ENCODE measurements at places on chromosomes 13 and 19. TPM values are rescaled to one million over a fixed set of nuclear protein-coding genes. Genes with fewer than 3 reads are reported as not detected.

GRCh38 chr19:52520013-52520412 is 7.5 kb upstream of the ZNF808 start:
- DNase-seq, result no peak

DNA sequence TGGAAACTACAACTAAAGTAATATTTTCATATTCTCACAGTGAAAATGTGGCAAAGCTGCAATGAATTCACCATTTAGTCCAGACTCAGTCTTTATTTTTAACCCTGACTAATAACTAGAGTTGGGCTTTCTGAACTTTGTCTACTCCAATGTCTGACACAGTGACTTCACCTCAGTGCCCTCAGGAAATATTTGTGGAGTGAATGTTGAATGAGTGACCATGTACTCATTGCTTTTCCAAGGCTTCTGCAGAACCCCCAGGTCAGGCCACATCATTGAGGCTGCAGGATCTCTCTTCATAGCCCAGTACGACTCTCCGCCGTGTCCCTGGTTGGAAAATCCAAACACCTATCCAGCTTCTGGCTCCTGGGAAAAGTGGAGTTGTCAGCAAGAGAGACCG is 1.8 kb downstream of the ZNF175 start:
- DNase-seq, result no peak

DNA sequence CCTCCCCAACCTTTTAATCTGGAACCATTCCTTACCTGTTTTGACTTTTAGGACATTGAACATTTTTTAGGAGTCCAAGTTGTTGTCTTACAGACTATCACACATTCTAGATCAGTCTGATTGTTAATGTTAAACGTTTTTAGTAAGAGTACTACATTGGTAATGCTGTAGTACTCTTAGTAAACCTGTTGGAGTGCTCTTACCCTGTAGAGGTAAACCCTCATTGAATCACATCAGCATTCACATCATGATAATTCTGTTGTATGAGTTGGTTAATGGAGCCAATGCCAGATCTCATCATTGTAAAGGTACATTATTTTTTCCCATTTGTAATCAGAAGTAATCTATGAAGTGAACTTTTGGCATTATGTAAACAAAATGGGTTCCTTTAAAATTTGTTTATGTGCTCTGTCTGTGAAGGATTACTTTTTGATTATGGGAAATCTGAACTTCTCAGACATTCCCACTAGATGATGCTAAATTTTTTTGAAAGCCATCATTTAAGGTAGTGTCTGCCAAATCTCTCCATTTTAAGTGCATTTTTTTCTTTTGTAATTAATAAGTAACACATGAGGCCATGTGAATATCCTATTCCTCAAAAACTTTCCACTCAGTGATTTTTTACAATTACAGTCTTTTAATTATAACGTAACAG is 55.2 kb downstream of the VWA8 start:
- DNase-seq, result no peak

- DNase-seq, result no peak
These were observed 52.0 kb downstream of the KLF2 start for GRCh38 chr19:16376649-16377048.

DNA sequence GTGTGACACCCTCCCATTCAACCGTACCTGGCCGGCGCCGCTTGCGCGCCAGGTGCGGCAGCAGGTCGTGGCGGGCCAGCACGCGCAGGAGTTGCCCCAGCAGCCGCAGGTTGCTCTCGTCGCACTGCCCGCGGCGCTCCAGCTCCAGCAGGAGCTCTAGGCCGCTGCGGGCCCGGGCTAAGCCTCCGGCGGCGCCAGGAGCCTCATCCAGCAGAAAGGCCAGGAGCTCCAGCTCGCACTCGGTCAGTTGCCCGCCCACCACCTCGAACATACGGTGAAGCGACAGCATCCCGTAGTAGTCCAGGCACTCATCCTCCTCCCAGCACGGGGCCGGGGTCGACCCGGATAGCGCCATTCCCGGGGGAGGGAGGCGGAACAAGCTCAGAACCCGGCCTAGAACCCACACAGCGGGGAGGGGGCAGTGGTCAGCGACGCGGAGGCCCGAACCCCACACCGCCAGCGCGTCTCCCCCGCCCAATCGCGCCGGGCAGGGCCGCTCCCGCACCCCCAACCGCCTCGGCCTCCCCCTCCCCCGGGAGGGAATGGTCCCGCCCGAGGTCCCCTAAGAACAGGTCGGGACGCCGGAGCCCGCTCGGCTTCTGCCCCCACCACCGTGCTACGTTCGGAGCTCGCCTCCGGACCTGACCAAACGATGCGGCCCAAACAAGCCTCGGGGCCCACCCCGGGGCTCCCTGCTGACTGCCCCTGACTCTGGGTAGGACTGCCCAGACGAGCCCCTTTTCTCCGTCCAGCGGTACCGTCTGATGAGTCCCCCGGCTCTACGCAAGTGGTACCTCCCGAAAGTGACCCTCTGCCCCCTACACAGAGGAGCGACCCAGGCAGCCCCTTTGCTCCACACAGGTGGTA is 591 bp downstream of the DEDD2 start:
- DNase-seq, result peak; percentile 43

DNA sequence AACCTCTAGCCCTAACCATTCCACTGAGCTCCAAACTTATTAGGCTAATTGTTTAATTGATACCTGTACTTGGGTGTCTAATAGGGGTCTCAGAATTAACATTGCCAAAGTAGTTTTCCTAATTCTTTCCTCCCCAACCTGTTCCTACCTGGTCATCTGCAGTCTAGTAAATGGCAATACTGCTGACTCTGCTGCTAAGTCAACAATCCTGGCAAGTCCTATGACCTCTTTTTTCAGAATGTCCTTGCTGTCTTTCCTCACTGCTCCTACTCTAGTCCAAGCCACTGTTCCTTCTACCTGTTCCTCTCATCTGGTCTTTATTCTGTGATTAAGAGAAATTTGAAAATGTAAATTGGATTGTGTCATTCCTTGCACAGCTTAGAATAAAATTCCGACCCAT is 143.9 kb downstream of the MTUS2 start:
- no peak for DNase-seq

DNA sequence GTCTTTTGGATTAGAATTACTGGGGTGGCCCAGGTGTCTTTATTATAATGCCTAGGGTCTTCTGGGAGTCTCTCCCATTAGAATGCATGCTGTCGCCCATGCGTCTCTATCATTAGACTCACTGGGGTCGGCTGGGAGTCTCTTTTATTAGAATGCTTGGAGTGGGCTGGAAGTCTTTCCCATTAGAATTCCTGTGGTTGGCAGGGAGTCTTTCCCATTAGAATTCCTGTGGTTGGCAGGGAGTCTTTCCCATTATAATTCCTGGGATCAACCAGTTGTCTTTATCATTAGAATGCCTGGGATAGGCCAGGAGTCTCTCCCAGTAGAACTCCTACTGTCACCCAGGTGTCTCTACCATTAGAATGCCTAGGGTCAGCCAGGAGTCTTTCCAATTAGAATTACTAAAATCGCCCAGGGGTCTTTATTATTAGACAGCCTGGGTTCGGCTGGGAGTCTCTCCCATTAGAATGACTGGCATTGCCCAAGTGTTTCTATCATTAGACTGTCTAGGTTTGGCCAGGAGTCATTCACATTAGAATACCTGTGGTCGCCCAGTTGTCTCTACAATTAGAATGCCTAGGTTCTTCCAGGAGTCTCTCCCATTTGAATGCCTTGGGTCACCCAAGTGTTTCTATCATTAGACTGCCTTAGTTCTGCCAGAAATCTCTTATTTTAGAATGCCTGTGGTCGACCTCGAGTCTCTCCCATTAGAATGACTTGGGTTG is 1558.5 kb downstream of the UQCRFS1 start:
- no peak for DNase-seq

GRCh38 chr19:50818859-50819472 is 4.6 kb downstream of the KLK1 start:
- DNase-seq, result no peak

- peak; percentile 86 for DNase-seq
These were observed at the start of gene PTPRS for GRCh38 chr19:5340637-5341447. PTPRS (minus strand) TSS chr19:5340812; CDS start chr19:5286140, 54,672 bp downstream.

DNA sequence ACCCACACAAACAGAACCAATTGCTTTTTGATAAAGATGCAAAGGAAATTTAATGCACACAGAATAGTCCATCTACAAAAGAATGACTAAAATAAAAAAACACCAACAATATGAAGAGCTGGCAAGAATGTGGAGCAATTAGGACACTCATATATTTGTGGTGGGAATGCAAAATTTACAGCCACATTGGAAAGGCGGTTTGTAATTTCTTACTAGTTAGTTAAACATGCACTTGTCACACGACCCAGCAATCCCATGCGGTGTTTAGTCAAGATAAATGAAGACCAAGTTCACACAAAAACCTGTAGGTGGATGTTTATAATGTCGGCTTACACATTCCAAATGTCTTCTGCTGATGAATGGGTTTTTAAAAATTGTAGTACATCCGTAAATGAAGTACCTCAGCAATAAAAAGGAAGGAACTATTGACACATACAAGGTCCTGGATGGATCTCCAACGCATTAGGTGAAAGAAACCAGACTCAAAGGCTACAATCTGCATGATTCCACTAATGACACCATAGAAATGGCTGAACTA is 5.2 kb downstream of the GRTP1 start:
- DNase-seq, result no peak

GRCh38 chr13:99998261-99998660 is 16.7 kb downstream of the ZIC2 start:
- no peak for DNase-seq

- DNase-seq, result no peak
These were observed 6.8 kb downstream of the TMED1 start for GRCh38 chr19:10828981-10829821.

GRCh38 chr13:104024416-104025170 is 958.4 kb upstream of the SLC10A2 start:
- DNase-seq, result no peak

DNA sequence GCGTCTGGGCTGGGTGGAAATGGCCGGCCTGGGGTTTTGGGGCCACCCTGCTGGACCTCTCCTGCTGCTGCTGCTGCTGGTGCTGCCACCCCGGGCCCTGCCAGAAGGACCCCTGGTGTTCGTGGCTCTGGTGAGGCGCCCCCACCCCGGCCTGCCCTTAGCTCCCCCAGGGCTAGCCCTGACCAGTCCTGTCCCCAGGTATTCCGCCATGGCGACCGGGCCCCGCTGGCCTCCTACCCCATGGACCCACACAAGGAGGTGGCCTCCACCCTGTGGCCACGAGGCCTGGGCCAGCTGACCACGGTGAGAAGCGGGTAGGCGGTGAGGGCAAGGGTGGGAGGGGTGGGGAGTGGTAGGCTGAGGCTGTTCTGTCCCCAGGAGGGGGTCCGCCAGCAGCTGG is at the start of gene ACP4:
TSS of gene ACP4 (plus strand) at position 20 of the 400 bp plus-strand sequence. CDS start at position 20, 0 bp downstream.
- no peak for DNase-seq

The BEST2 gene
- not detected for total RNA-seq

The ZNF776 gene
- 14.2 TPM for total RNA-seq

The ELAVL3 gene
- 0.25 TPM for total RNA-seq

The KASH5 gene
- total RNA-seq, result not detected

The HPN gene
- total RNA-seq, result 7.1 TPM
